Activated CD4-positive, alpha-beta T cell treated with anti-CD3 and anti-CD28 coated beads for 24 hours (primary cell): ENCODE measurements at places on chromosomes 2 and 18.

GRCh38 chr18:9042766-9043481 is 59.6 kb upstream of the NDUFV2 start:
- DNase-seq = no peak

DNA sequence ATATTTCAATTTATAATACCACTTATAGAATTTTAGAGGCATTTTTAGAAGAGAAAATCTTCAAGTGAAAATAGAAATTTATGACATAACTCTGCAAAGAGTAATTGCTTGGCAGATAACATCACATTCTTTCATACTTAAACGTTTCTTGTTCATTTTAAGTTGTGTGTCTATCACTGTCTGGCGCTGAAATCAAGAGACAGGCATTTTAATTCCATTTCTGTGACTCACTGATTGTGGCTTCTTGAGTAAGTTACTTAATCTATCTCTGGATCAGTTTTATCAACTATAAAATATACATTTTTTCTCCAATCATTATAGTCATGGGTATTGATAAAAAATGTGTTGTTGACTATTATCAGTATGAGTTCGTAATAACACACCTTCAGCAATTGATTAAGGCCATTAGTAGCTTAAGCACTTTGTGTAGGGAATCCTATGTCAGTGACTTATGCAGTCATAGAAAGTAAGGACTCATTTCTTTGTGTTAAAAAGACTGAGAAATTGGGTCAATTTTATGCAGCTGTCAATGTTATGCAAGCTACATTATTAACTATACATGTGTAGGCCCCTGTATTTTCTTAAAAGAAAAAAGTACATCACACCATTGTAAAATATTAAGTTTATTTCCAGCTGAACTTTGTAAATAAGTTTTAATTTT is 497.3 kb downstream of the CCDC85A start:
- DNase-seq = no peak

DNA sequence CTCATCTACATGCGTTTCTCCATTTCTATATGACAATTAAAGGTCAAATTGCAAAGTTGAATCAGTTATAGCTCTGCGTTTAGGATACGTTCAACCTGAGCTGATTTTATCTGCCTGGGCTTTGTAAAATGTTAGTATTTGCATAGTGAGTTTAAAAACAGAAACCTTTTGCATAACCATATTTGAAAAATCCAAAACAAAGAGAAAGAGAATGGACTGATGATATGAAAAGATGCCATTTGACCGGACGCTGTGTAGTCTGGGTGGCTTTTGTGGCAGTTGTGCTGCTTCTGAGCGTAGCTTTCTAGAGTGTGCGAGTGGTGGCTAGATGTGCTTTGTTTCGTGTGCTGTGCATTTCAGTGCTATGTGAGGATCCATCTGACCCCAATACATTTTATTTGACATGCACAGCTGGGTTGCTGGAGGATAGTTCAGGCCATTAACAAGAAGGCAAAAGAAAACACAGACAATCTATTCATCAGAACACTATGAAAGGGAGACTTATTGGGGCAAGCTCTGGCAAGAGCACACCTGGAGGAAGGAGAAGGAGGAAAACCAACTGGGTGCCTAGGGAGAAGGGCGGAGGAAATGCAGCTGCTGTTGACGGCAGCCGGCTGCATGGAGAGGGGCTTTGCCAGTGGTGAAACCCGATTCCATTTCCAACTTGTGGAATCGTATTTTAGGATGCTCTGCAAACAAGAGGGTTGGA is 126.8 kb downstream of the ACOXL start:
- no peak for DNase-seq

DNA sequence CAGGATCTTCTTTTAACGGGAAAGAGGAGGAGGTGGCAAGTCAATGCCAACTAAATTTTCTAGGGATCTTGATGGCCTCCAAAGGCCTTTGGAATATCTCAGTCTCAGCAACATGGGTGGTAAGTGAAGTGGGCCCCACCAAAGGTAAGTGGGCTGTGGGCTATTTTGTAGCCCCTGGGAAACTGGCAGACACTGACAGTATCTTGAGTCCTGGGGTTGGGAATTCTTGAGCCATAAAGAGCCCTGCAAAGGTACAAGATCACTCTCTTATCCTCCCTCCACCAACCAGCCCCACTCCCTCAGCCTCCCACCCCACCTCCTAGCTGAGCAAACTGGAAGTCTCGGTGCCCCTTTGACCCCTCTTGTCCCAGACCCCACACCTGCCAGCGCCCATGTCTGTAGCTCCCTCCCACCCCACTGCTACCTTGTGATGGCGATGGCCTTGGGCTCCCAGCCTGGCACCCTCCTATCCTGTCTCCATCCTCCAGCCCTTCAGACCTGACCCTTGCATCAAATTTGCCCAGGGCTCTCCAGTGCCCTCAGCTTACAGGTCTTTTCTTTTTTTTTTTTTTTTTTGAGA is 8.5 kb downstream of the ATP6V1B1 start:
- DNase-seq = no peak

GRCh38 chr2:56615760-56616159 is 432.0 kb downstream of the CCDC85A start:
- DNase-seq = no peak

GRCh38 chr2:62293490-62294271 is 97.8 kb downstream of the B3GNT2 start:
- no peak for DNase-seq

DNA sequence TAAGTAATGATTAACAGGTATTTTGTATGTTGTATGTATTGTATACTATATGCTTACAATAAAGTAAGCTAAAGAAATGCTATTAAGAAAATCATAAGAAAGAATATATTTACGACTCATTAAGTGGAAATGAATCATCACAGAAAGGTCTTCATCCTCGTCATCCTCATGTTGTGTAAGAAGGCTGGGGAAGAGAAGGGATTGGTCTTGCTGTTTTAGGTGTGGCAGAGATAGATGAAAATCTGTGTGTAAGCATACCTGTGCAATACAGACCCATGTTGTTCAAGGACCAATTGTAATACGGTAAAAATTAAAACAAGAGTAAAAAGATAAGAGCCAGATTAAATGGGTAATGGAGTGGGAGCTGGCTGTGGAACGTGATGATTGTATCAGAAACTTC is 16.6 kb downstream of the SLC35F5 start:
- DNase-seq = no peak

DNA sequence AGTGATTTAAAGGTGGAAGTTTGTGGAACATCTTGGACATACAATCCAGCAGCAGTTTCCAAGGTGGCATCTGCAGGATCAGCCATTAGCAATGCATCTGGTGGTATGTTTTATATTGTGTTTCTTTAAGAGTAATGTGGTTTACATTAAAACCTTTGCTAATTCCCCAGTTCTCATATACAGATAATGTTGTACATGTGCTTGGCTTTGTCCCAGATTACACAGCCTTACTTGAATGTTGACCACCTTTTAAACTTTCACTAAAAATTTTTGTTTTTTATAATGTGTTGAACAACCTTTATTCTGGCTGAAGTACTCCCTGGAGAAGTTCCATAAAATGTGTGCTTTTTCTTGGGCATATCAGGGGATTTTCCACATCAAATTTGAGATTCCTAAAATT is 57.5 kb downstream of the MIB1 start:
- no peak for DNase-seq

GRCh38 chr2:3535467-3535793 is 16.1 kb upstream of the ADI1 start:
- no peak for DNase-seq

DNA sequence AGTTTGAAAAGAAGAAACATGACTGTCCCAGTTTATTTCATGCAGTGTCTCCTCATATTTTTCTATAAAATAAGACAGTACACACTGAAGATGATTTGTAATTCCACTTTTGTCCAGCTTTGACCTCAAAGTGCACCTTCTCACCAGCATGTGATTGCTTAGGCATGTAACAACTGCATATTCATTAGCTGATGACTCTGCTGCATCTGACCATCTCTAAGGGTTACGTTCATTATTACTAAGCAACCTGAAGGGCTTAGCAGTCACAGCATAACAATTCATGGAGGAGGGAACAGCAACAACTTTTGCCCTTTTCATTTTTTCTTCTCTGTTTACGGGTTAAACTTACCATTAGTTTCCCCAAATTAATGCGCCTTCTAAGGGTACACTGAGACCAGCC is 330.6 kb upstream of the PIK3C3 start:
- DNase-seq = no peak

DNA sequence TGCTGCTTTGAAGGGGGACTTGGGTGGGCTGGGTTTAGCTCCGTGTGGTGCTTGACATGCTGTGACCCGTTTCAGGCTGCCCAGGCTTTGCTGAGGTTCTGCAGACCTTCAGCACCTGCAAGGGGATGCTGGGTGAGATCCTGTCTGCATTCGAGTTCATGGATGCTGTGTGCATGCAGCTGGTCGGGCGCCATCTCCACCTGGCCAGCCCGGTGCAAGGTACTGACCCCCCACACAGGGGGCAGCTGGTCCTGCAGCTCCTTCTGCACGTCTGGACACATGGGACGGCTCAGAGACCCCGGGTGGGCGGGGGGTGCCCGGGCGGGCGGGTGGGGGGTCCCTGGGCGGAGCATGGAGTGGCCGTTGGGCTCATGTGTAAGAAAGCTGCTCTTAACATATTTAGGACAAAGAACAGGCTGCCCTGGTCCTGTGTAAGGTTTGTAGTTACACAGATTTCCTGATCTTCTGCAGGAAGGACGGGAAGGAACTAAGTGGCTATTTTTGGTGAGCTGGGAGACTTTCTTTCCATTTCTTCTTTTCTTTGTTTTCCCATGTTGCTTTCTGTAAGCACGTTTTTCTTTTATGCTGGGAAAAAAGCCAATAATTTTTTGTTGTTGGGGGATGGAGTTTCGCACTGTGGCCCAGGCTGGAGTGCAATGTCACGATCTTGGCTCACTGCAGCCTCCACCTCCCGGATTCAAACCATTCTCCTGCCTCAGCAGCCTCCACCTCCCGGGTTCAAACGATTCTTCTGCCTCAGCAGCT is 15.8 kb downstream of the D2HGDH start:
- DNase-seq = no peak

- DNase-seq = no peak
Observed at GRCh38 chr2:11809586-11810236, 63.3 kb downstream of the LPIN1 start.

DNA sequence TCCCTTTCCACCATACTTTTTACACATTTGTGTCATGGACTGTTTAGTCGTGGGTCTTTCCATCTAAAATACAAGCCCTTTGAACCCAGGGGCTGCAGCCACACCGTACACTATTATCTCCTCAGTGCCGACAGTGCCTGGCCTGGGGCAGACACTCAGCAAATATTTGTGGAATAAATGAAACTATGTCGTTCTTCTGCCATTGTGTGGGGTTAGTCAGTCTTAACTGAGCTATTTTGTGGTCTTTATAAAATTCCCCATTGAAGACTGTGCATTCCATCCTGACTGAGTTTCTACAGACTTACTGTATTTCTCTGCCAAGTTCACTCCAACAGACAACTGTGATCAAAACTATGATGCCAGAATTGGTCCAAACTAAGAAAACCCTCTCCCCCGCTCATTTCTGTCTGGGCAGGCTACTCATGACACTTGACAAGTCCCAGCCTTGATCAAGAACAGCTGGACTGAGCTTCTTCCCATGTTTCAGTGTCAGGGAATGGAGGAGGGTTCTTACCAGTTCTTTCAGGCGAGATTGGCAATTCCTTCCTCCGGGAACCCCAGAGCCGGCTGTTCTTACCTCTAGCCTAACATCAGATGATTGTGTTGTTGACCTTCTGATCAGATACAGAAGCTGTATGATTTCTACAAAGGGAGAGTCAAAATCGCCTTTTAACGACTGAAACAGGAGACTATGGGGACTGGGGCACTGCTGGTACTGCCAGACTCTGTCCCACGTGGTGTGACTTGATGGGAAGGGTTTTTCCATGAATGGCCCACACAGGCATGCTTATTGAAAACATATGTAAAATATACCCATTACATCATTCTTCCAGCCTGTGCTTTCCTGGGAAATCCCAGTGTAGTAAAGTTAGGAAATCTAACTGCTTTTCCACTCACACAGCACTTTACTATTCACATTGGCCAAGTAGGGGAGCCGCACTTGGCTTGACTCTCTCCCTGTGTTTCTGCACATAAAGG is 77.4 kb upstream of the NPAS2 start:
- DNase-seq = no peak

- no peak for DNase-seq
Observed at GRCh38 chr2:180991820-180992219, 11.4 kb downstream of the UBE2E3 start.

GRCh38 chr2:12618576-12618975 is 98.2 kb upstream of the TRIB2 start:
- no peak for DNase-seq

- DNase-seq = no peak
Observed at GRCh38 chr18:31679791-31680432, 4.5 kb downstream of the B4GALT6 start.

DNA sequence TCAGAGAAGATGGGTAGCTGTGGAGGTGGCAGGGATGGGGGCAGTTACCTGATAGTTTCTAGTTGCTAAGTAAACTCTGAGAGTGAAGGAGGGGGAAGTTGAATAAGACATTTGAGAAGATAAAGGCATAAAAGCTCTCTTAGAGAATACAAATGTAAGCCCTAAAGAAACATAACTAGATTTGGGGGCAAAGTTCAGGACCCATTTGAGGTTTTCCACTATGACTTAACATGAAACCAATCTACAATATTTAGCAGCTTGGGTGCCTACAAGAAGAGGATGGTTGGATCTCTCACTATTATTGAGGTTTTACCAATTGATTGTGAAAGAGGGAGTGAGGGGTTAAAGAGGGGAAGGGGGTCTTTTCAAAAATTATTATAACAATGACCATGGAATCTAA is 34.4 kb upstream of the LYPD6 start:
- no peak for DNase-seq

- DNase-seq = no peak
Observed at GRCh38 chr2:111196435-111196834, 75.7 kb downstream of the BCL2L11 start.

DNA sequence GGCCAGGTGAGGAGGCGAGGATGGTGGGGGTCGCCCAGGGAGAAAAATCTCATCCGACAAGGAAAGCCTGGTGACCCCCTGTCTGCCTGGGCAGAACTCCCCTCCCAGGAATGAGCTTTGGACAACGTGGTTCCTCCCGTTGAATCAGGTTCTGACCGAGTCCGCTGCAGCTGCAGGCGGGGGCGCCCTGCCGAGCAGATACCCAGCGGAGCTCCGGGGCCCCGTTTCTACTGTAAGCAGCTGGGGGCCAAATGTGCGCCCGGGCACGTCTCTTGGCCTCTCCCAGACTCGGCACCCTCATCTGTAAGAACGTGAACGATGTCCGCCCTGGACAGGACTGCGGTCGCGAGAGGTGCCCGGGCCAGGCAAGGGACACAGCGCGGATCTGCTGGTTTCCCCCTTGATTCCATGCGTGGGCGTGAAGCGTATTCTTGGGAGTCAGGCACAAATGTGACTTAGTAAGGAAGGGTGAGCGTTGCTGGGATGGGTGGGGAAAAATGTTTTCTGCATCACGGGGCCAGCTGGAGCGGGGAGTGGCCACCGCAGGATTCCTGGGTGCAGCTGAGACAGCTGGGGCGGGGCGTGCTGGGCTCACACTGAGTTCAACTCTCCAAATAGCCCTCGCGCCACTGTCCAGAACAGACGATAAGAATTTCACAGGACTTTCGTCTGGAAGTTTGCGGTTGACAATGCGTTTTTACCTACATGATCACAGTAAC is 20.2 kb upstream of the TUBB6 start:
- no peak for DNase-seq

- DNase-seq = no peak
Observed at GRCh38 chr2:99275882-99276281, 20.4 kb upstream of the LYG2 start.

GRCh38 chr2:206193671-206194357 is 34.1 kb downstream of the EEF1B2 start:
- DNase-seq = no peak

GRCh38 chr2:23198316-23199114 is 186.5 kb upstream of the KLHL29 start:
- DNase-seq = no peak
